ENCODE measurements at places on chromosomes 5 and 9.

GRCh38 chr9:5971740-5972139 lies 43.7 kb downstream of the RANBP6 start:
- no peak for DNase-seq

- no peak for DNase-seq
These were observed 16.6 kb downstream of the ZNF474 start for GRCh38 chr5:122145906-122146305.

- DNase-seq, result no peak
These were observed 54.5 kb downstream of the C9orf152 start for GRCh38 chr9:110153431-110153830.

- no peak for DNase-seq
These were observed 97.2 kb downstream of the TRIO start for GRCh38 chr5:14240359-14240758.

DNA sequence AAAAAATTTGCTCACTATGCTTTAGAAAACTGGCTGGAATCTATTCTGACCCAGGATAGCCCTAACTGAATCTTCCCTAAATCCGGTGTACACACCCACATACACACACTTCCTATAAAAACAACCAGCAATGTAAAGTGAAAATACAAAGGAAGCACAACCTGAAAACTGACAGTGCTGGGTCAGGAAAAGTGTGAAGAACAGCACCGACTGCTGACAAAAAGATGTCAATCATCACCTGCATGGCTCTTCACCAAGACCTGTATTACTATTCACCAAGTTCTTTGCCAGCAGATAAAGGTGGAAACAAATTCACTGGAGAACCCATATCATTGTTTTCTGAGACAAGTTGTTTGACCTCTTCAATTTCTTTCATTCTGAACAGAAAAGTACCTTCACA lies 293.8 kb upstream of the GRAMD2B start:
- DNase-seq, result no peak

GRCh38 chr5:135864503-135865435 lies 30.3 kb downstream of the SLC25A48 start:
- DNase-seq, result no peak

- no peak for DNase-seq
These were observed 32.1 kb upstream of the TNFSF15 start for GRCh38 chr9:114837923-114838322.

DNA sequence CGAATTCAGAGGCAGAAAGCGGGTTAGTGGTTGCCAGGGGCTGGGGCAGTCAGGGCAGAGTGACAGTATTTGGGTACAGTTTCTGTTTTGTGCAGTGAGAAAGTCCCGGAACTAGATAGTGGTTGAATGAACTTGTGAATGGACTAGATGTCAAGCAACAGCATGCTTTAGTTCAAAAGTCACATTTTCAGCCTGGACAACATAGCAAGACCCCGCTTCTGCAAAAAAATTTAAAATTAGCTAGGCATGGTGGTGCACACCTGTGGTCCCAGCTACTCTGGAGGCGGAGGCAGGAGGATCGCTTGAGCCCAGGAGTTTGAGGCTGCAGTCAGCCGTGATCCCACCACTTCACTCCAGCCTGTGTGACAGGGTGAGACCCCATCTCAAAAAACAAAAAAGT lies 8.4 kb downstream of the NOTCH1 start:
- no peak for DNase-seq

GRCh38 chr5:143610946-143611345 lies 201.0 kb upstream of the HMHB1 start:
- DNase-seq, result no peak

- DNase-seq, result no peak
These were observed 102.3 kb upstream of the LARP1 start for GRCh38 chr5:154652746-154653417.

DNA sequence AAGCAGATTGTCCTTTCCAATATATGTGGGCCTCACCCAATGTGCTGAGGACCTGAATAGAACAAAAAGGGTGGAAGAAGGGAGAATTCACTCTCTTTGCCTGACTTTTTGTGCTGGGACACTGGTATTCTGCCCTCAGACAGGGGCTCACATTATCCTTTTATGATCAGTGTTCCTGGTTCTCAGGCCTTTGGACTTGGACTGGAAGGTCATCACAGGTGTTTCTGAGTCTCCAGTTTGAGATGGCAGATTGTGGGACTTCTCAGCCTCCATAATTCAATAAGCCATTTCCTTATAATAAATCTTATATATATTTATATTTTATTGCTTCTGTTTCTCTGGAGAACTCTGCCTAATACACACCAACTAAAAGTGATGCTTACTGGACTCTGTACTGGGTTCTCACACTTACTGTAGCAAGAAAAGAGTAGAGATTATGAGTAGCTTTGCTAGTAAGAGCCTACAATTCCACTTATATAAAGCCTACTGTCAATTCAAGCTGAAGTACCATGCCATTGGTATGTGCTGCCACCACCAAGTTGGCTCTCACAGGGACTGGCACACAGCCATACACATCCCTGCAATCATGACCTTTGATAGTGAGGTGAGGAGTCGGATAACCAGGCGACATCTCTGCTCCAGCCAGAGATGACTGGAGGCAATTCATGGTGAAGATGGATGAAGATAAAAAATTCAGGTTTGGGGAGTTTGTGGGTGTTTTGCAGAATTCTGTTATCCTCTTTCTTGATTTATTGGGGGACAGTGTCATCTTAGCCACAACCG lies 130.7 kb upstream of the NR3C1 start:
- no peak for DNase-seq

GRCh38 chr5:114780290-114780689 lies 389.4 kb downstream of the TRIM36 start:
- DNase-seq, result no peak

GRCh38 chr5:7606840-7607465 lies 211.0 kb downstream of the ADCY2 start:
- DNase-seq, result no peak

DNA sequence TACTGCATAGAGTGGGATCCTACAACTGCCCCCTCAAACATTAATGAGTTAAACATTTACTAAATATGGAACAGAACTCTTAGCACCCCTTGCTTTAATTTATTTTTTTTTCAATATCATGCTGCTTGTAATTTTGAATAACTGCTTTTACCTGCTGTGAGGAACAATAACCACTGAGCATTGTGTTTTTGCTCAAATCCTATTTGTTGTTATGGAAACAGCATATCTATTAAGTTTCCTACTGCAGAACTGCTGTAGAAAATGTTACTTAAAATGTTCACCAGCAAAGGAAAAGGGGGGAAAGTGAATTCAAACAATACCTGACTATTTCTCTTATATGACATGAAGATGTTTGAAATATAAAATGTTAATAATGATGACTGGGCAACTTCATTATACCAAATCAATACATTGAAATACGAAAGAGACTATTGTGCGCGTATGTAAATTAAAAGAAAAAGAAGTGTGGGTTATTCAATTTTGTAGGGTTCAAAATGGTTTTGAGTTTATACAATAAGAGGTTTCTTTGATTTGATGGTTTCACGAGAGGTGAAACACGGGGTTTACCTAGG lies 1043.8 kb upstream of the NUDT12 start:
- no peak for DNase-seq

DNA sequence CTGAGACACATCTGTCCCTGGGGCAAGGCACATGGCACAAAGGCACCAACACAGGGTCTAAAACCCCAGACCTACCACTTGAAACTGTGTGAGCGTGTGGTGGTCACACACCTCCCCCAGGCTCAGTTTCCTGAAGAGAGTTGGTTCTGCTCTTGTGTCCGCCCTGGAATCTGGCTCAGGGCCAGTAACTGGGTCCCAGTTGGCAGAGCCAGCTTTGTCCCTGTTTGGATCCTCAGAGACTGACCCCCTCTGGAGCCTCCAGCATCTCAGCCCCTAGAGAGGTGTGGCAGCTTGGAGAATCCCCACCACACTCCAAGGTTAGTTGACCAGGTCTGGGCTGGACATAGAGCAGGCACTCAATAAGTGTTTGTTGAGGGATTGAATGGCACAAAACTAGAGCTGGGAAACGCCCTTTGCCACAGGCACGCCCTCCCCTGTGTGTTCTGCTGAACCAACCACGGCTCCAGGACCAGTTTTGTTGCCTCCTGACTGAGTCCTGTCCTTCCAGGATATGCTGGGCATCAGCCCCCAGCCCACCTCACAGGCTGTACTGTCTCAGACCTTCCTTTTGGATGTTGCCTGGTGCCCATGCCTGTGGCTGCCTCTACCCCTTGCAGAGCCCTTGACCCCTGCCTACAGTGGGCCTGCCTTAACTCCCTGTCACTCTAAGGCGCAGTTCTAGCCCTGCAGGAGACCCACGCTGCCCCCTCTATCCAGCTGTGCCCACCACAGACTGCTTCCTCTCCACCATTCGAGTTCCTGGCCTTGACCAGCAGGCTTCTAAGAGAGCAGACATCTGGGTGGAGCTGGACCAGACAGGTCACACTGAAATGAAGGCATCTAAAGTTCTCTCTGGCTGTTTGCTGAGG lies 3.8 kb upstream of the PDLIM4 start:
- no peak for DNase-seq

- peak; percentile 36 for DNase-seq
These were observed 4.1 kb downstream of the RPL7A start for GRCh38 chr9:133351908-133352634.

GRCh38 chr5:3531320-3531986 lies 64.2 kb upstream of the IRX1 start:
- no peak for DNase-seq

- DNase-seq, result no peak
These were observed 84.9 kb upstream of the BASP1 start for GRCh38 chr5:17132444-17133083.

DNA sequence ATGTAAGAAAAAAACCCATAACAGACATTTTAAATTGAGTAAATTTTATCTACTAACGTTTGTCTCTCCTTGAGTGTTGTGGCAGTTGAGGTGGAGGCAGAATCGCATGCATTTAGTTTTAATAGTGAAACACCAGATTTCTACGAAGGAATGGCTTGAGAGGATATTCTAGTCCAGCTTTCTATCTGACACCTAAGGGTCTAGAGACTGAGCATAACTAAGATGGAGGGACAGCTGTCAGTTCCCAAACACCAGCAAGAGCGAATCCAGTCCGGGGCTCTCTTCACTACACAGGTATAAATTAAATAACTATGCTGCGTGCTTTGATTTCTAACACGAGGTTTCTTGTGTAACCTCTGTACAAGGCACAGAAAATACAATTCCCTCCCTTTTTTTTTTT lies 1.4 kb downstream of the NCBP1 start:
- no peak for DNase-seq

DNA sequence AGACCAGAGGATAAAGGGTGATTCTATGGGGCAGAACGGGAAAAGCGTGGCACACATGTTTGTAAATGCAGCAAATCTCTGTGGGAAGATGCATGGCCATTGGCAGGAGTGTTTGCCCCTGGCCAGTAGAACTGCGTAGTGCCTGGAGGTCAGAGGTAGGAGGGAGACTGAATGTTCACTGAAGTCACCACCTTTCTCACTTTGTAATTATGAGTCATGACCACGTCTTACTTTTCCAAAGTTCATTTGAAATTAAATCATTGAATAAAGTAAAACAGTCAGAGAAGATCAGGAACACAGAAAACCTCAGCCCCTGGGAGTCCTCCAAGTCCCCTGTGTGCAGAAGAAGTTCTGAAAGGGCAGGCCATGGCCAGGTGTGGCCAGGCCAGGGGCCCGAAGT lies 4.6 kb downstream of the PTGES start:
- no peak for DNase-seq

All from CD4-positive, alpha-beta T cell treated with Interleukin-1 beta for 1 hour (primary cell).